ENCODE measurements at places on chromosomes 16 and 17.

- no peak for DNase-seq
These were observed 621 bp upstream of the CSHL1 start for GRCh38 chr17:63911657-63912100.

GRCh38 chr16:50377001-50377400 is 8.2 kb upstream of the BRD7 start:
- no peak for DNase-seq

GRCh38 chr16:67268136-67268579 is 11.2 kb upstream of the PLEKHG4 start:
- no peak for DNase-seq

DNA sequence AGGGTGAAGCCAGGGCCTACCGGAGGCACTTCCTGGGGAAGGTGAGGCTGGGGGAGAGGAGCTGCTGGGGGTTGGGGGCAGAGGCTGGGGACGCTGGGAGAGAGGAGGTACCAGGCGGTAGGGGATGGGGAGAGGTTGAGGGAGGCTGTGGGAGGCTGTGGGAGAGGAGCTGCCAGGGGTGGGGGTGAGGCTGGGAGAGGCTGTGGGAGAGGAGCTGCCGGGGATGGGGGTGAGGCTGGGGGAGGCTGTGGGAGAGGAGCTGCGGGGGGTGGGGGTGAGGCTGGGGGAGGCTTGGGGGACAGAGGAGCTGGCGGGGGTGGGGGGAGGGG is 99.4 kb downstream of the OR1D5 start:
- DNase-seq: no peak

DNA sequence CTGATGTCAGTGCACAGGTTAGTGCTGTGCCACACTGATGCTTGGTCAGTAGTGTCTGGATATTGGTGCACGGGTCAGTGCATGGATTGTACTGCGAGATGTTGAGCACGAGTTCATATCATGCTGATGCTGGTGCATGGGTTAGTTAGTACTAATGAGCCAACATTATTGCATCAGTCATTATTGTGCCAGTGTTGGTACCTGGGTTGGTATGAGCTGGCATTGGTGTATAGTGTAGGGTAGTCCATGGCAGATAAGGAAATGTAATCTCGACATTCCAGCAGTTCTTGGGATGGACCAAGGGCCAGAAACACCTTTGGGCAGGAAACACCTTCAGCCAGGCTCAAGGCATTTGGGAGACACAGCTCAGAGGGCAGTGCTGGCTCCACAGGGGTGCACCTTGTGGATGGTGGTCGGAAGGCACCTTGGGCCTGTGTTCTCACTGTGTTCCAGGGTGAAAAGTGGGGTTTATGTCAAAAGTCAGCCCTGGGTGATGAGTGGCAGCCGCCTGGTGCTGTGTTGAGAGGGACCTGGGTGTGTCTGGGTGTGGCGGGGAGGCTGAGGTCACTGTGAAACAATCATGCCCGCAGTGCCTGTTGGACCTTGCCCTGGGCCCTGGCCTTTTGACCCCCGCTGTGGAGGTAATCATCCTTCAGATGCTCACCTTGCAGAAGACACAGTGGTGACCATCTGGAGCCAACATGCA is 100.7 kb upstream of the ZNF469 start:
- DNase-seq: no peak

GRCh38 chr16:52422307-52422706 is 124.6 kb downstream of the TOX3 start:
- DNase-seq: no peak

DNA sequence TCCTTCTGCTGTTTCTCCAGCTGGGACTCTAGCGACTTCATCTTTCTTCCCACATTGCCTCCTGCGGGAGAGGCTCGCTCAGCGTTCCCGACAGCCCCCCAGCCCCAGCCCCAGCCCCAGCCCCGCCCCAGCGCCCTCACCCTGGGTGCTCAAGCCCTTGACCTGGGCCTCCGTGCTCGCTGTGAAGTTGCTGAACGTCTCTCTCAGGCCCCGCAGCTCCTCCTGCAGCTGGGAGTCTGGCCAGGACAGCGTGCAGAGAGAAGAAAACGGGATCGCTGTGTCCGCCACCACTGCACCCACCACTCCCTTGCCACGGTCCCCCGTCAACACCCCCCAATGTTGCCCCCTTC is 2.4 kb downstream of the ASGR1 start:
- no peak for DNase-seq

DNA sequence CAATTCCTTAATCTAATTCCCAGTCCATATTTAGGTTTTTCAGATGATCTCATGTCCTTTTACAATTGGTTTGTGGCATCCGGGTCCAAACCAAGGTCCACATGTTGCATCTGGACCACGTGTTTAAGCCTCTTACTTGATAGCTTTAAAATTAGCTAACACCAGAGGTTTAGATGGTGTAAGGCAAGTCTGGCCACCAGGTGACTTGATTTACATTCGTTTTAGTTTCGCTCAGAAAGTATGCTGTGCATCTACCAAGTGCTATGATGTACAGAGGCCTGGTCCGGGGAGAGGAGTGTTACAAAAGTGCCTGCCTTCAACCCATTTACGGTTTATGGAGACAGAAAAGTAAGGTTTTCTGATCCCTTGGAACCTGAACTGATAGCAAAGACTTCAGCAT is 878 bp upstream of the DNAJA2 start:
- no peak for DNase-seq

- DNase-seq: peak; percentile 31
These were observed 2.1 kb upstream of the ZNF469 start for GRCh38 chr16:88380619-88381018.

GRCh38 chr17:38883592-38884526 is 14.0 kb downstream of the LASP1 start:
- no peak for DNase-seq

DNA sequence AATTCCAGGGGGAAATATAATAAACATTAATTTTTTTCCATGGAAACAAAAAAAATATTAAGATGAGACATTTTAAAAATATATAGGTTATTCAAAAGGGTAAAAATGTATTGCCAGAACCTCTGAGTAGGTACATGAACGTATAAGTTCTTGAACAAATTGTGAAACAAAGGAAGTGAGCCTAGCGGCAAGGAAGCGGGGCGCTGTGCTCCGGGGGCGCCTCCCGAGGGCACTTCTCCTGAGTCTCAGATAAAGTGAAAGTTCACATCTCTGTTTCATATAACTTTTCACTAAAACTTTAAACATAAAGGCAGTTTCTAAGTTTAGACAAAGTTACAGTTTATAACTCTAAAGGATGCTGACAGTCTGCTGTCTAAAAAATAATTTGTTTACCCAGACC is 52.3 kb downstream of the TNRC6C start:
- DNase-seq: no peak

DNA sequence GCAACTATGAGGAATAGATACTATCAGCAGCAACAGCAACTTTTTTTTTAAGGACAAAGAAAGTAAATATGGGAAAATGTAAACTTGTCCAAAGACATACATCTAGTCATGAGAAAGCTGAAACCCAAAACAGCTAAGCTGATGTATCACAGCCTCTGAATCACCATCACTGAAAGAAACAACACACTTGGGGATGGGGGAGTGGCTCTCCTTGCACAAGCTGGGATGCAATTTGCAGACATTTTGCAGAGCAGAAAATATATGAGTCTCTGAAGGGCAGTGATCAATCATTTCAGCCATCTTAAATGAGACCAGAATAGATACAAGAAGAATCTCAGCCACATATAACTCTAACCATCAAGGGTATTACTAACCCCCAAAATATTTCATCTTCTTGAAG is 79.1 kb downstream of the GRIN2A start:
- DNase-seq: no peak

DNA sequence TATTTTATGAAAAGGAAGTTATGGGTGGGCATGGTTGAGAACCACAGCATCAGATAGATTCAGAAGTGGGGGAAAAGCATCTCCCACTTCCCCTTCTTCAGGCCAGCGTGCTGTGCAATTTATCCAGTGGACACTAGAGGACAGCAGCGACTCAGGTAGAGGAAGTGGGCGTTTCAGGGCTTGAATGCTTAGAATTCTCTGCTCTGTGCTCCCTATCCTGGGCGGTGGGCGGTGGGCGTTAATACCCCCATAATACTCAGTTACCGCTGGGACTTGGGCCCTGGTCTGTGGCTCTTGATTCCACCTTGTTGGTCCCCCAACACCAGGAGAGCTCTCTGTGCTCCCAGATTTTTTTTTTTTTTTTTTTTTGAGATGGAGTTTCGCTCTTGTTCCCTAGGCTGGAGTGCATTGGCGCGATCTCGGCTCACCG is 3.7 kb upstream of the LYZL6 start:
- DNase-seq: peak; percentile 50

- DNase-seq: no peak
These were observed 4.7 kb downstream of the VAC14 start for GRCh38 chr16:70796301-70796700.

All from right forelimb (tissue), 1 donor.